Daoy (cell line): ENCODE measurements at places on chromosomes 3 and 15. TPM values are rescaled to one million over a fixed set of nuclear protein-coding genes. Genes with fewer than 3 reads are reported as not detected.

- no peak for DNase-seq
Measured at GRCh38 chr3:62688812-62689211, 186.4 kb downstream of the CADPS start.

DNA sequence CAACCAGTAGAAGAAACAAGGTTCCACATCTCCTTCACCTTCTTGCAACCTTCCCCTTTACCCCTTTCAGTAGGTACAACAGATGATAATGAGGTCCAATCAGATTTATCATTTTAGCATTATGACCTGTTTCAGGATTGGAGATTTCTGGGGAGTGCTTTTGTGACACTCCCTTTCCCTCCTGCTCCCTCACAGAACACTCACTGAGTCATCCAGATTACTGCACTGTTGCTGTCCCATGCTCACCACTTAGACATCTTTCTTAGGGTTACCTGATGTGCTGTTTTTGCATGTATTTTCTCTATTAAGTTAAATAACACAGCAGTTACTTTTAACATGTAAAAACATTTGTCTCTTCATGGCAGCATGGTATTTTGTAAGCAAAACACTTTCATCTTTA, 118.5 kb downstream of the MFSD1 start:
- no peak for DNase-seq

DNA sequence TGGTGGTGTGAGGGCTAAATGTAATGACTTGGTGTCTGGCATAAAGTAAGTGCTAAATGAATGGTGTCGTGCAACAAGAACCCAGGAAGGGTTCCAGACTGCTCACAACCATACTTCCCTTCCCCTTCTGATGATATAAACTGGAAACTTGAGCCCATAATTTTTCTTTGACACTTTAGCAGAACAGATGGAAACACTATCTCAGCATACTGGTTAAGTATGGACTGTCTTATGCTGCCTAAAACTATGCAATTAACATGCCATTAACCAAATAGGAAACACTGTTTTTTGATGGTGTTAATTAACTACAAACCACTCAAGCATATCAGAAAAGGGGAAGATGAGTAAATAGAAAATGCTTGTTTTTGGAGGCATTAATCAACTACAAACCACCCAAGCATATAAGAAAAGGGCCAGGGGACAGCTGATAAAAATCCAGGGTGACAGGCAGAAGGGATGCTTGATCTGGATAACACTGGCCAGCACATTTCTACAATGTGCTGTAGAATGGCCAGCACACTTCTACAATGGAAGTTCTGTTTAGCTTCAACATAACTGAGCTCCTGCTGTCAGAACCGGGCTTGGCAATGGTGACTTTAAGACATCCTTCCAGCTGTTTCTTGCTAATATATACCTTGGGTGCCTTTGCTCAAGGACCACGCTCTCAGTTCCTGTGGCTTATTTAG, 85.5 kb upstream of the FAM3D start:
- DNase-seq: no peak

DNA sequence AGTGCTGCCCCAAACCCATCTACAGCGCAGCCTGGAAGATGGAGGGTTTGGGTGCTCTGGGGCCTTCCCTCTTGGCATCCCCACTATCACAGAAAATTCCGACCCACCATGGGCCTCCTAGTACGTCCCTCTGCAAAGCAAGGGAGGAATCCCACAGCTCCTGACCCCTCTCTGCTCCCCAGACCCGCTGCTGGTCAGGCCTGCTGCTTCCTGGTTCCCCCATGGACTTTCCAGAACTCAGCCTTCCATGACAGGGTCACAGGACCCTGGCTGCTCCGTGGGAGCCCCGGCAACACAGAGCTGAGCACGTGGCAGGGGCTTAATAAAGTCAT, 3.1 kb upstream of the LOXL1 start:
- no peak for DNase-seq

Gene CHRNA7
- 2.5 and 4.7 TPM in 2 replicates for total RNA-seq

Gene SYNPR
- total RNA-seq: not detected in 2 replicates

Gene GOLGA6B
- total RNA-seq: not detected in 2 replicates

Gene MEX3B
- total RNA-seq: 6.1 and 7.7 TPM in 2 replicates

Gene PRTG
- 0.63 and 2.9 TPM in 2 replicates for total RNA-seq
